ENCODE measurements at places on chromosomes 16 and 17. TPM values are rescaled to one million over a fixed set of nuclear protein-coding genes. Genes with fewer than 3 reads are reported as not detected.

TTYH2 gene
- 4.7 TPM for total RNA-seq

DNA sequence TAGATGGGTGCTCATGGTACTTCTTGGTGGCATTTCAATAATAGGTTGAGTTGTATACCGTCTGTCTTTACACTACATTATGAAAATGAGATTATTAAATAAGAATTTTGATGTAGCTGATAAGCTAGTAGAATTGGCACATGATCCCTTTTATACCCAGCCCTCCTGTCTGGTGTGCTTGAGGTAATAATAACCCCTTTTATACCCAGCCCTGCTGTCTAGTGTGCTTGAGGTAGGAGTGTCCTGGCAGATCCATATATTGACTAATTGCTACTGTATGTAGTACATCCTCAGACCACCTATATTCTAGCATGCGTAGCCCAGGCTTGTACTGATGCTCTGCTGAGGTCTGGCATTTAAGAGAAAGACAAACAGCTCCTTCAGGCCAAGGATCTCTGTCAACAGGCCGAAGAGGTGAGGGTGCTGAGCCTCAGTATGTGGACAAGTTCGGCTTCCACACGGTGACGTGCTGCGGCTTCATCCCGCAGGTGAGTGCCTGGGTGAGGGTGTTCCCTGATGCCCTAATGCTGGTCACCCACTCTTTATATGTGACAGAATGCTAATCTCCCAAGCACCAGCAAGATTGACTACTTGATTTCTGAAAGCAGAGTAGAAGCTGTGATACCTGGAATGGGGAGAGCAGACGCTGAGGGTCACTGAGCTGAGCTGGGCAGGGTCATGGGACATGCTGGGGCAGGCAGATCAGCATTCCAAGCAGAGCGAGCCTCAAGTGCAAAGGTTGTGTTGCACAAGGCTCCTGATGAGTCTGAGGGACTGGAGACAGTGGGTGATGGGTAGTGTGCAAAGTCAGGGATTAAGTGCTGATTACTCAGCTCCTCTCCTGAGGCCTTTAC lies 5.7 kb downstream of the FN3K start:
- no peak for DNase-seq

SCARF1 gene
- total RNA-seq = 5.3 TPM

- peak; percentile 28 for DNase-seq
Observed at GRCh38 chr17:81093619-81094508, 58.9 kb downstream of the BAIAP2 start.

CFAP52 gene
- total RNA-seq = not detected

- DNase-seq = peak; percentile 75
Observed at GRCh38 chr17:48492401-48493298, 38.2 kb downstream of the HOXB1 start.

DNA sequence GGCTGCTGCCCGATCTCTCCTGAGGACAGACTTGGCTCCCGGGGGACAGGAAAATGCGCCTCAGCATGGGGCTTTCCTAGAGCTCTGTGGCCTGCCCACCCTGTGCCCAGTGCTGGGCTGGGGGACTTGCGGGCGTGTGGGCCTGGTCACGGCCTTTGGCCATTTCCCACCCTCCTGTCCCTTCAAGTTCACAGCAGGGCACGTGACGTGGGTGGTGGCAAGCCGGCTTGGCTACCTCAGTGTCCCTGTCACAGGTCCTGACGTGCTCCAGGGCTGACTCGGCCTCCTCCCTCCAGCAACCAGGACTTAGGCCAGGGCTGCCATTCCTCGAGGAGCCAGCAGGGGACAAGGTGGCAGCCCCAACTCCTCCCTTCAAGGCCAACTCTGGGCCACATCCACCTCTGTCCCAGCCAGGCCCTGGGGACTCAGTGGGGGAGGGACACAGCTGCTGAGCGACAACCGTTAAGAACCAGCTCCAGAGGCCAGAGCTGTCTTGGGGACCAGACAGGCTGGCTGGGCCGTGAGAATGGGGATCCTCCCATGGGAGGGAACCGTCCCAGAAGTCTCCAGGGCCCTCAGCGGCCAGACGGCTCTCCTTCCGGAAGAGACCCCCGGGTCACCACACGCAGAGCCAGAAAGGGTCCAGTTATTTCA lies 981 bp upstream of the UNC13D start:
- peak; percentile 74 for DNase-seq

DNA sequence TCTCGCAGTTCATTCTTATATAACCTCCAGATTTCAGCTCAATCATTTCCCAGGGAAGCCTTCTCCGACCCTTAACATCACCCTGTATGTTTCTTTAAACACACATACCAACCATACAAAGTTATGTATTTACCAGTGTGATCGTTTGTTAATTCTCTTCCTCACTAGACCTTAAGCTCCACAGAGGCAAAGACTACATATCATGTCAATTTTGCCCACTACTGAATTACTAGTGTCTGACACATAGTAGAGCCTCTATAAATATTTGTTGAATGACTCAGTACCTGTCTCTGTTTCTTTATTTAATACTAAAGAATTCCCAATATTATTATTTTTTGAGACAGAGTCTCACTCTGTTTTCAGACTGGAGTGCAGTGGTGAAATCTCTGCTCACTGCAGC lies 137.2 kb downstream of the SHISA9 start:
- DNase-seq = no peak

DNA sequence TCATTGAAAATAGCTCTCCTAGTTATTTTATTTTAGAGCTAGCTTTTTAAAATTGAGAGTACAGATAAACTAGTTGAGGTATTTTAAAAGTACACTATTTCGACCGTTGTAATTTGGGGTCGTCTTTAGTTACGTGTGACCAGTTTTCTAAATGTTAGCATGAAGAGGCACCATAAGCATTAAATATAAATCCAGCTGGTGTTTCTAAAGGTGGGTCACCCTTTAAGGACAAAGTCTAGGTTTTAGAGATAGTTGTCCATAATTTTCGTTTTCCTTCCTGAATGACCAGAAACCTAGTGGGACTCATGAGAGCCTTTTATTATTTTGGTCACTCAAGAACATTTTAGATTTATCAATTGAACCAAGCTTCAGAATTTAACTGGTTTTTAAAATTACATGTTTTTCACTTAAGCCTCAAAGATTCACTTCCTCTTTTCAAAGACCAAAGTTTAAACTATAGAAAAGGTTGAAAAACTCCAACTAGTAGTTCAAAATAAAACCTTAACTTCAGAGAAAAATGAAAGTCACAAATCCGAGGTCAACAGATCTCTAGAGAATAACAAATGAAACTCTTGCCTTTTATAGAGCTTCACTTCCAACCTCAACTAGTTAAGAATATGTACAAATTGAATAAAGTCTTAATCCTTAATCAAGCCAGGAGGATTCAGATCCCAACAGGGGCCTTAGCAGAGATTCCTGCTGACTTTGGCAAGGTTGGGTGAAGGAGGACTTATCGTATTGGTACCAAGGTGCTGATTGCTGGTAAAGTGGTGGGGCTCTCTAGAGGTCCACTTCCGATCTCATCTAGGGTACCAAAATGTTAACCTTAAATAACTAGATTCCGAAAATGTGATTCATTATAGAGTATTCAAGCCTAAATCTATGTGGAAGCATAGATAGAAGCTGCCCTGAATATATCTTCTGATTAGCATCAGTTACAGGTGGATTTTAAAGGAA lies 32.5 kb downstream of the PHKB start:
- no peak for DNase-seq

FBXW10 gene
- total RNA-seq = not detected

- DNase-seq = no peak
Observed at GRCh38 chr17:41766135-41766534, 20.4 kb downstream of the JUP start.

DNA sequence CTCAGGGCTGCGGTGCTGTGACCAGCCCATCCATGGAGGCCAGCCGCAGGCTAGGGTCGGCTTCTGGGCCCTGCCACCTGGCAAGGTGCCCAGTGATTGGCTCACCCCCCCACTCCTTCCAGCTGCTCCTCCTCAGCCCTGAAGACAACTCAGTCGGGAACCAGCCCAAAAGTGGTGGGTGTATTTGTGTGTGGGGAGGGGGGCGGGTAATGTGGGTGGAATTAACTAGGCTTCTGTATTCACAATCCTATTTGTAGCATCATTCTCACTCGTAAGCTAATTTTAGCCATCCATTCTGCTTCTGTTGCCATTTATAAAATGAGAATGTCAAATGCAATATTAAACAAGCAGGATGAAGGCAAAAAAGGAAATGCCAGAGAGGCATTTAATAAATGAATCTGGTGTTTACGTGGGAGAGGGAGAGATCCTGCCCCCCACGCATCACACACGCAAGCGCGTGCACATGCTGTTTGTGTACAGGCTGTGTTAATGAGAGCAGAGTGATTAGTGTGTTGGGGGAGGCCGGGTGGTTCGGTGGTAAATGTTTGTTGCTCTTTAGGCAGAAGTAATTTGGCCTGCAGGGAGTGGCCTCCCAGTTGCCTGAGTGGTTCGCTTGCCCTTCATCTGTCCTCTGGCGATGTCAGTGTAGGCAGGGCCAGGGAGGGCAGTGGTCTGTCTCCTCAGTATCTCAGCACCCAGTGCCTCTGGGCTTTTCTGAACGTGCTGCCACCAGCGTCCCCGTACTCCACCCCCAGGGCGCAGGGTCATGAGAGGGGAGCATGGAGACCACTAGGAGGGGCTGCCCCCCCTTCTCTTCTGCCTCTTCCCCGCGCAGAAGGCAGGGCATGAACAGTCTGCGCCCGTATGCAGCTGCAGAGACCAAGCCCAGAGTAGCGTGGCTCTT lies 140.1 kb downstream of the CCDC182 start:
- DNase-seq = peak; percentile 73

DNA sequence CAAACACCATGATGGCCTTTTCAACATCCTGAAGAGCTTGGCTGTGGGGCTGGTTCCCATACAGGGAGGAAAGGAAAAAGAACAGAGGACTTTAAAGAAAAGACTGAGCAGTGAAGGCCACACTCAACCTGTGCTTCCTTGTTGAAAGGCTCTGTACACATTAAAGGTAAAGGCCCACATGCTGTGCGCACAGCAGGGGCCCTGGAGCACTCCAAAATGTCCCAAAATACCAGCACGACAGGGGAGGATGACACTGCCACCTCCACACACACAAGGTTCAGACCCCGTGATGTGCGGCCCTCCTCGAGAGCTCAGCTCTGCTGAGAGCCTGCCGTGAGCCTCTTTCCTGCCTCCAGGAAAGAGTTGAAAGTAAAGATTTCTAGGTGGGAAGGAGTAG lies 36.5 kb downstream of the FANCA start:
- DNase-seq = no peak

GRCh38 chr17:72011561-72011960 lies 109.3 kb upstream of the SOX9 start:
- DNase-seq = no peak
